GM23338 (cell line): ENCODE measurements at places on chromosomes 5 and 9. TPM values are rescaled to one million over a fixed set of nuclear protein-coding genes. Genes with fewer than 3 reads are reported as not detected.

Gene CFAP90
- total RNA-seq: 0.10 and 3.5 TPM in 2 replicates

Gene KLHL9
- 22.1 and 24.0 TPM in 2 replicates for total RNA-seq

Gene CD274
- total RNA-seq: not detected in 2 replicates

Gene SLC36A2
- not detected in 2 replicates for total RNA-seq

DNA sequence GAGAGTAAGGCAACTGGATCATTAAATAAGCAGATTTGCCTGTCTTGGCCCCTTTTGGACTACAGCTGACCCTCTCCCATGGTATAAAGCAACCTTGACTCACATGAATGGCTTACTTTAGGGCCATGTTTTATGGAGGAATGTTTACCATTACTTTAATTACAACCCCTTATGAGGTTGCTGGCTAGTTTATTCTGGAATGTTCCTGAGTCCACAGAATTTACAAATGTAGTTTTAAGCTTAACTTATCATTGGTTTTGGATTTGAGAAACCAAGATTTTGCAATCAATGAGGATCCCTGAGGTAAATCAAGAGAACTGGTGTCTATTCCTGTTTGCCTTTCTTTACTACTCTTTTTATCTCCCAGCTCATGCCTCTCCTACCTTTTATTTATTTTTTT is 15.7 kb downstream of the SLC28A3 start:
- no peak overlapping the region for H3K4me3 ChIP-seq
- H3K27me3 ChIP-seq: no peaks in the 10 kb centered on the region
- H3K36me3 ChIP-seq: peaks cover 4% of the 10 kb centered on the region; the same call in 1 of the 2 replicates
- no peak for DNase-seq
- H3K4me1 ChIP-seq: no peaks in the 10 kb centered on the region

GRCh38 chr5:124888050-124888506 is 141.6 kb upstream of the ZNF608 start:
- no peaks in the 10 kb centered on the region for H3K27me3 ChIP-seq
- H3K4me1 ChIP-seq: peaks cover 29% of the 10 kb centered on the region
- no peaks in the 10 kb centered on the region for H3K36me3 ChIP-seq
- H3K4me3 ChIP-seq: no peak overlapping the region
- H3K27ac ChIP-seq: no peak overlapping the region

DNA sequence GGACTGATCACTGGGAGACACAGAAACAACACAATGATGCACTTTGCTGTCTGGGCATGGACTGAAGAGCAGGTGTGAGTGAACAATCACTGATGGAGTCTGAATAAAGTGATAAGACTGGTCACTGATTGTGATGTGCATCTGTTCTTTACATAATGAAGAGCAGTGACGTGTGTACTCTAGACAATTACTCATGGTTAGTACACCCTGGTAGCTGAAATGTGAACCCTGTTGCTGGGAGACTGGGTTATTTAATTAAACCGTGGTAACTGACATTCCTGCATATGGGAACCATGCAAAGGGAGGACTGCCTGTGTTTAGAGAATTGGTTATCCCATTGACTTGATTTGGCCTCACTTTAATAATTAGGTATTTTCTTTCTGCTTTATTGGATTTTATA is 202.9 kb downstream of the NR2F1-AS1 start:
- no peak overlapping the region for H3K4me3 ChIP-seq
- H3K27me3 ChIP-seq: no peaks in the 10 kb centered on the region
- no peaks in the 10 kb centered on the region for H3K36me3 ChIP-seq
- no peak overlapping the region for H3K27ac ChIP-seq
- peak; percentile 33 for DNase-seq
- H3K4me1 ChIP-seq: 0 out of 2 replicates have a peak, but pooled peaks cover 3% of the 10 kb centered on the region

DNA sequence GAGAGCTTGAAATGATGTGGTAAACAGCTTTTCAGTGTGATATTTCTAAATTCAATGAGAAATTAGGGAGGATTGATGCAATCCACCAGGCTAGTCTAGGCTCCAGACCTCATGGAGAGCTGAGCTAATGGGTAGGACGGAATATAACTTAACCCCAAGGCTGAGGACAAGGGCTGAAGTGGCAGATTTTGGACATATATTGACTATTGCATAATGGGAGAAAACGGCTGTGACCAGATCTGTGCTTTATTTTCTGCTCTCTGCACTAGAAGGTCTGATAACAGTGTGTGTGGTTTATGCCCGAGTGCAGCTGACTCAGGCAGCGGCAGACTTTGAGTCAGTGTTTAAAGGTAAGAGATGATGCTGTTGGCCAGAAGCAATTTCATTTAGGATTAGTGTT is 70.6 kb downstream of the ACTBL2 start:
- no peaks in the 10 kb centered on the region for H3K4me1 ChIP-seq
- H3K36me3 ChIP-seq: no peaks in the 10 kb centered on the region

DNA sequence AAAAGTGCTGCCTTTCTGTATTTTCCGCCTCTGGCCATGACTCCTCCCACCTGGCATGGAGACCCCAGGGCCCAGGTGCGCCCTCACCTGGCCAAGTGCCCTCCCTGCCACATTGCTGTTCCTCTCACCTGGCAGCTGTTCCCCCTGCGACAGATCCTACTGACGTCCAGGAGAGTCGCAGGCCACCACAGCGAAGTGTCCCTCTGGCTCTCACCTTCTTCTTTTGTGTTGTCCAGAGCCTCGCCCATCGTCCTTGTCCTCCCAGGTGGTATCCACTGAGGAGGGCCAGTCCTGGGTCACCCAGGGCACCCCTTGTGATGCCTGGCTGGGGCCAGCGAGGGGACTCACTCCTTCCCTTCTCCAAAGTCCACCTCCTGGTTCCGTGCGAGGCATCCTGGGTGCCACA is 2.6 kb downstream of the NKD2 start:
- DNase-seq: peak; percentile 88
- no peaks in the 10 kb centered on the region for H3K36me3 ChIP-seq
- H3K27ac ChIP-seq: no peak overlapping the region

GRCh38 chr9:73059247-73059646 is 92.4 kb upstream of the ANXA1 start:
- no peak for DNase-seq
- H3K4me3 ChIP-seq: no peak overlapping the region
- H3K27me3 ChIP-seq: no peaks in the 10 kb centered on the region
- no peak overlapping the region for H3K27ac ChIP-seq

GRCh38 chr5:8813180-8813579 is 732.7 kb downstream of the SEMA5A start:
- H3K27me3 ChIP-seq: no peaks in the 10 kb centered on the region
- 0 out of 2 replicates have a peak, but pooled peaks cover 5% of the 10 kb centered on the region for H3K4me1 ChIP-seq
- no peak overlapping the region for H3K4me3 ChIP-seq
- no peaks in the 10 kb centered on the region for H3K36me3 ChIP-seq

DNA sequence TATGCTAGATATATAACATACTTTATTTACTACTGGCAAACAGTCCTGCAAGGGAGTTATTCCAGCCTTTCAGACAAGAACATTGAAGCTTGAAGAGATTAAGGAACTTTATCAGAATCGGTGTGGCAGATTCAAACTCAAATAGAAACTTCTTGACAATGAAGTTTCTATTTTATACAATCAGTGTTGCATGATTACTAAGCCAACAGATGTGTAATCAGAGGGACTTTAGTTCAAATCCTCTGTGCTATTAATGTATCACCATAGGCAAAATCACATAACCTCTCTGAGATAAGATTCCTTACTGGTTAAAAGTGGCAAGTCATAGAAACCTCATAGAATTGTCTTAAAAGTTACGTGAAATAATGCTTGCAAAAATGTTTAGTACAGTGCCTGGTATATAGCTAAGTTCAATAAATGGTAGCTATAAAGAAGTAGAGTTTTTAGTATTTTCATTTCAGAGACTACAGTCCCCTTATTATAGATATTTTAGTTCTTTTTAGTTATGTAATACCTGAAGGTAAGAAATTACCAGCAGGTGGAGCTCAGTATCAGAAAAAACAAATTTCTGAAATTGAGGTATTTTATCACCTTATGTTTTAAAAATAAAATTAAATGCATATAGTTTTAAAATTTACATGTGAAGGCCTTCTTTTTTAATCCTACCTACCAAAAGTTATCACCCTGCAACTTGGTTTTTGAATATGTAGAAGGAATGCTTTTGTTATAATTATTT is 172.1 kb downstream of the FER start:
- no peaks in the 10 kb centered on the region for H3K36me3 ChIP-seq
- H3K4me1 ChIP-seq: no peaks in the 10 kb centered on the region
- no peak for DNase-seq
- H3K27me3 ChIP-seq: no peaks in the 10 kb centered on the region

DNA sequence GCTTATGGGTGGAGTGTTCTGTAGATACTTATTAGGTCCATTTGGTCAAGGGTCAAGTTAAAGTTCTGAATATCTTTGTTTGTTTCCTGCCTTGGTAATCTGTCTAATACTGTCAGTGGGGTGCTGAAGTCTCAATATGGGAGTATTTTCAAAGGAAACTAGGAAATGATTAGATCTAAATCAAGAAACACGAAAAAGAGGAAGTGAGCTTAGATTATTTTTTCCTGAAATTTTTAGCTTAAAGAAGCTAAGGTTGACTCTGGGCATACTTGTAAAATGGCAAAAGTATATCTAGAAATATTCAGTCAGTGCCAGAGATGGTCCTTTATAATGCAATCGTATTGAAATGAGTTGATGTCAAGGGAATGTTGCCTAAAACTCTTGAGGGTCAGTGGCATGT is 313.5 kb downstream of the ICE1 start:
- no peaks in the 10 kb centered on the region for H3K4me1 ChIP-seq
- no peak overlapping the region for H3K27ac ChIP-seq
- DNase-seq: no peak
- no peaks in the 10 kb centered on the region for H3K36me3 ChIP-seq
- H3K4me3 ChIP-seq: no peak overlapping the region

- H3K4me3 ChIP-seq: no peak overlapping the region
- no peaks in the 10 kb centered on the region for H3K36me3 ChIP-seq
- H3K27me3 ChIP-seq: peaks cover 14% of the 10 kb centered on the region
- H3K4me1 ChIP-seq: peaks cover 8% of the 10 kb centered on the region; the same call in 1 of the 2 replicates
- DNase-seq: no peak
These were observed 240.5 kb downstream of the ENC1 start for GRCh38 chr5:74400067-74400466.

DNA sequence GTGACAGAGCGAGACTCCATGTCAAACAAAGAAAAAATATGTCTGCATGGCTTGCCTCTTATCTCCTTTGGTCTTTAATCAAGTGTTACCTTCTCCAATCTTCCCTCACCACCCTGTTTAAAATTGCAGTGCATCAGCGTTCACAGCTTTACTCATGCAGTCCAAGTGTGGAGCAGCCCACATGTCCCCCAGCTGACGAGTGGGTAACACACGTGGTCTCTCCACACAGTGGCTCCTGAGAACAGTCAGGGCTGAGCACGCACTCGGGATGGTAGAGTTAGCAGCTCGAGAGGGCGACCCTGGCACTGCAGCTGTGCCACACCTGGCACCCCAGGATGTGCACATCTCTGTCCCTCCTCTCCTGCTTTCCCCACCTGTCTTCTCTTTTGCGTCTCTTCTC is 25.9 kb upstream of the CFAP157 start:
- H3K4me1 ChIP-seq: no peaks in the 10 kb centered on the region
- DNase-seq: no peak
- no peaks in the 10 kb centered on the region for H3K27me3 ChIP-seq

- no peaks in the 10 kb centered on the region for H3K4me1 ChIP-seq
- no peak overlapping the region for H3K4me3 ChIP-seq
- H3K27ac ChIP-seq: no peak overlapping the region
- 0 out of 2 replicates have a peak, but pooled peaks cover 3% of the 10 kb centered on the region for H3K36me3 ChIP-seq
- no peaks in the 10 kb centered on the region for H3K27me3 ChIP-seq
- DNase-seq: no peak
These were observed 8.0 kb upstream of the NPR2 start for GRCh38 chr9:35783418-35783817.

- H3K4me1 ChIP-seq: no peaks in the 10 kb centered on the region
- no peaks in the 10 kb centered on the region for H3K36me3 ChIP-seq
- no peak for DNase-seq
- no peak overlapping the region for H3K4me3 ChIP-seq
These were observed 55.1 kb upstream of the S1PR3 start for GRCh38 chr9:88936132-88936531.

GRCh38 chr5:135829179-135829578 is 5.3 kb upstream of the SLC25A48 start:
- no peak for DNase-seq
- H3K27me3 ChIP-seq: peaks cover 21% of the 10 kb centered on the region
- H3K4me1 ChIP-seq: no peaks in the 10 kb centered on the region
- H3K4me3 ChIP-seq: no peak overlapping the region
- no peaks in the 10 kb centered on the region for H3K36me3 ChIP-seq
- H3K27ac ChIP-seq: no peak overlapping the region

DNA sequence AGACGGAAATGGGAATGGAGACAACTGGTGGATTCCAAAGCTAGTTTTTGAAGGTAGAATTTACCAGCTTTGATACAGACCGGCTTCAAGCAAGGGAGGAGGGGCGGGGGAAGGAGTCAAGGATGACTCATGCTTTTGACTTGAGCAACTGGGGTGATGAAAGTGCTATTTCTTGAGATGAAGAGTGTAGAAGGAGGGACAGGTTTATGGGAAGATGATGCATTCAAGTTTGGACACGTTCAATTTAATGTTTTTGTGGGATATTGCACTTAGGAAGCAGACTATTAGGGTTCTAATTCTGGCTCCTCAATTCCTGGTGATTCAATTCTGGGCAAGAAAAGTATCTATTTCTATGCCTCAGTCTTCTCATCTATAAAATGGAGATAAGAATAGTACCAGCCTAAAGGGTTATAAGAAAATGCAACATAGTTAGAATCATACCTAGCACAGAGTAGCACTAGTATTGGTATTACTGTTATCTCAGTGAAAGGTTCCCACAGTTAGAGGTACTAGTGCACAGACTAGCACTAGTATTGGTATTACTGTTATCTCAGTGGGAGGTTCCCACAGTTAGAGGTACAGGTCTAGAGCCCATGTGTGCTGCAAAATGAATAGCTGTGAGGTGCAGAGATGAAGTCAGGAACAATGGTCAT is 4.6 kb downstream of the NIPAL4 start:
- peak; percentile 41 for DNase-seq
- peaks cover 8% of the 10 kb centered on the region for H3K4me1 ChIP-seq
- no peak overlapping the region for H3K4me3 ChIP-seq
- H3K27me3 ChIP-seq: peaks cover 34% of the 10 kb centered on the region
- H3K27ac ChIP-seq: no peak overlapping the region
- H3K36me3 ChIP-seq: no peaks in the 10 kb centered on the region

GRCh38 chr5:142571371-142571770 is 114.5 kb downstream of the FGF1 start:
- H3K36me3 ChIP-seq: no peaks in the 10 kb centered on the region
- no peak overlapping the region for H3K4me3 ChIP-seq
- DNase-seq: no peak
- no peaks in the 10 kb centered on the region for H3K4me1 ChIP-seq
- no peaks in the 10 kb centered on the region for H3K27me3 ChIP-seq

DNA sequence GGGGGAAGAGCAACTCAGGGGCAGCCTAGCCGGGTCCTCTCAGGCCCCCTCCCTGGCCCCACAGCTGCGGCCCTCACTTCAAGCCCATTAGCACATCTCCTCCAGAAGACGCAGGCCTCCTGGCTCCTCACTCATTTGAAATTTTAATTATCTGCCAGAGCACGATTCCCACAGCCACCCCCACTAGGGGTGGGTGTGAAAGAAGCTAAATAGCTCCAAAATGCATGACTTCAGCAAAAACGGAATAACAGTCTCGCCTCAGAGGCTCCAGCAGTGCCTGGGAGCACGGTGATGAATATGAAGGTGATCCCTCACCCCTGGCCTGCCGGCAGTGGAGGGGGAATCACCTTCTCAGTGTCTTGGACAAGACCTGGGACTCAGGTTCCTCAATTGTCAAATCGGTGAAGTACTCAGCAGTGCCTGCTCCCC is 61.1 kb upstream of the HRH2 start:
- H3K27me3 ChIP-seq: no peaks in the 10 kb centered on the region
- DNase-seq: no peak
- H3K4me3 ChIP-seq: no peak overlapping the region
- no peaks in the 10 kb centered on the region for H3K36me3 ChIP-seq
